ENCODE measurements at places on chromosomes 6 and 20.

GRCh38 chr6:128605961-128606360 is 85.6 kb upstream of the PTPRK start:
- DNase-seq: no peak

- DNase-seq: no peak
Observed at GRCh38 chr20:63587776-63588591, 13.9 kb upstream of the HELZ2 start.

- no peak for DNase-seq
Observed at GRCh38 chr6:84455511-84456029, 228.1 kb upstream of the CEP162 start.

- no peak for DNase-seq
Observed at GRCh38 chr6:74000666-74001490, 304.9 kb downstream of the CD109 start.

DNA sequence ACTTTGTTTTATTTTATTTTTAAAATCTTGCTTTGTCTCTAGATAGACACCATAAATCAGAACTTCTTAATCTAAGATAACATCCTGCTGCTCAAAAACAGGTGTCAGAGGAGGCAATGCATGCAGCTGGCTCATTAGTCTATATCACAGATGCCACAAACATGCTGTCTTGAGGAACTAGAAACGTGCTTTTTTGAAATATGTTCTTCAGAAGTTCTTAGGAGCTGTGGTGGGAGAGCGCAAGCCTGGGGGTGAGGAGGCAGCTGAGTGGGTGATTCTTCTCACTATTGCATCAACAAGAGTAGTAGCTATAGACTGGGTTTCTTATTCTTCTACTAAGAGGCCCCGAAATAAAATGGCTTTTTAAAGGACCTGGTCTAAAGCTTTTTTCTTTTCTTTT is 23.4 kb downstream of the IL22RA2 start:
- no peak for DNase-seq

GRCh38 chr20:62831361-62831788 is 14.5 kb downstream of the COL9A3 start:
- no peak for DNase-seq

DNA sequence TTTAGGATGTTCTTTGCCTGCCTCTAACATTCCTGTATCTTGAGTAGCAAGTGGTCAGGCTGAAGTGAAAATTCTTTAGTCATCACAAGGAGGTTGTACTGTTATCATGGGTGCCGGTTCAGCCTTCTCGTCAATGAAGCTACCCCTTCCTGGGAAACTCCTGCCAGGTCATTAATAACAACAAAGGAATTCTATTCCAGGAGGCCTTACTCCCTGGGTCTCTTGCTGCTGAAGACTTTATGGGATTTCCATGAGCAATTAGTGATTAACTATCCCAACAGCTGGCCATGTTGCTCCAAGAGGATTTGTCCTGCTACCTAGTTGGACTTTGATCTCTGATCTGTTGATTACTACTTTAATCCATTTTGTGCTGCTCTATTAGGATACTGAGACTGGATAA is 62.7 kb upstream of the ELOVL5 start:
- DNase-seq: no peak

DNA sequence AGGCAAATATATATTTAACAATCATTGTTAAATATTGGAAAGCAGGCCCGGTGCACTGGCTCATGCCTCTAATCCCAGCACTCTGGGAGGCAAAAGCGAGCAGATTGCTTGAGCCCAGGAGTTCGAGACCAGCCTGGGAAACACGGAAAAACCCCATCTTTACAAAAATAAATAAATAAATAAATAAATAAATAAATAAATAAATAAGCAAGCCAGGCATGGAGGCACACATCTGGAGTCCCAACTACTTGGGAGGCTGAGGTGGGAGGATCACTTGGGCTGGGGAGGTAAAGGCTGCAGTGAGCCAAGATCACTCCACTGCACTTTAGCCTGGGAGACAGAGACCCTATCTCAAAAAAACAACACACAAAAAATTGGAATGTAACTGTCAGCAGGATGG is 53.7 kb downstream of the ZFP64 start:
- DNase-seq: no peak

DNA sequence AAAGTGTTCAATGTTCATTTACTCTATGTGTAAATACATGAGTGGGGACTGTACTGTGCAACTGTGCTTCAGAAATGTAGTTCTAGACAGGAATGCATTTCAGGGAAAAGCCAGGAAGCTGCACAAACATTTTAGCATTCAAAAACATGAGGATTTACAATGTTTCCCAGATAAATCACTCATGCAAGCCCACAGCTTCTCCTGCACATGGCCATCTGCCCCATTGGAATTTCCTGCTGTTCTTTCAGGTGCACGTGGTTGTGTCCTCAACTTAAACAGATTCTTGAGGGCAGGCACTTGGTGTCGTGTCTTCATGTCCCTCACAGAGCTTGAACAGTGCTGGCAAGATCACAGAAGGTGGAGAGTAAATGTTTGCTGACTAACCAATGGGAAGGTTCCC is 101.5 kb downstream of the UNC5CL start:
- no peak for DNase-seq

DNA sequence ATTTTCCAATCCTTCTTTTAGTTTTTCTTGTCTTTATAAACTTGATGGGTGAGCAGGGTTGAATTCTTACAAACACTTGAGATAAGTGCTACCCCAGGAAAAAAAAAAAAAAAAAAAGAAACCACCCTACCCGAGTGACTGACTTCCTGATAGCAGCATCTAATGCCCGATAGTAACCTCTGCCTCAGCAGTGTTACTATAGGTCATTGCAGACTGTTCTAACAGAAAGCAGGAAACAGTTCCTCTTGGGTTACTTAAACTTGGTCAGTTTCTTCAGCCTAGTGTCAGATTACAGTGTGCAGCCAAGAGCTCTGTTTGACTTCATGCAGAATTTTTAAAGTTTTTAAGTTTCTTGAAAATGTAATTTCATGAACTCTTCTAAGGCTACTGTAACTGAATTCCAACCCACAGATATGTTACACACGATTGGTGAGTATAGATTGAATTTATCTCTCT is 2.1 kb downstream of the MYLIP start:
- no peak for DNase-seq

DNA sequence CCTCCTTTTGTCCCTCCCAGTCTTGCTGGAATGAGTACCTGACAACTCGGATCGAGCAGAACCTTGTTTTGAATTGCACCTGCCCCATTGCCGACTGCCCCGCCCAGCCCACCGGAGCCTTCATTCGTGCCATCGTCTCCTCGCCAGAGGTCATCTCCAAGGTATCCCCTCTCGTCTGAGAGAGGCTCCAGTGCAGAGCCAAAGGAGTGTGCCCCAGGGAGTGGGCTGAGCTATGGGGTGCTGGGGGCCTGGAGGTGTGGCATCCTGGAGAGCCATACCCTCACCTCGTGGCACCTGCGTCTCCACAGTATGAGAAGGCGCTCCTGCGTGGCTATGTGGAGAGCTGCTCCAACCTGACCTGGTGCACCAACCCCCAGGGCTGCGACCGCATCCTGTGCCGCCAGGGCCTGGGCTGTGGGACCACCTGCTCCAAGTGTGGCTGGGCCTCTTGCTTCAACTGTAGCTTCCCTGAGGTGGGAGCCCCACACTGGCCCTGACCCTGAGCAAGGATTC is 8.8 kb downstream of the DNPH1 start:
- DNase-seq: no peak

DNA sequence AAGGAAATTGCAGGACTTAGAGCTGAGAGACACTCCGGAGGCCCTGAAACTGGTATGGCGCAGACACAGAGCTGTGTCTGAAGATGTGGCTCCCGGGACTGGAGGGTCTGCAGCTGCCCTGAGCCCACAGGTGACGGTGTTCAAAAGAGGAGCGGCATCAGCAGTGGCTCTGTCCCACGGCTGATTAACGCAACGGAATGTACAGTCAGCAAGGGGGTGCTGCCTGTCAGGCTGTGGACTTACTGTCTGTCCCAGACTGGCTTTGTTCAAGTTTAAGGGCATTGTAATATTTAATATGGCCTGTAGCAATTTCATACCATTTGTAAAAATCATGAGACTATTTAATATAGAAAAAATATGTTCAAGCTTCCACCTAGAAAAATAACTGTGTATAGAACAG is 228.0 kb upstream of the TAB2 start:
- no peak for DNase-seq

- DNase-seq: no peak
Observed at GRCh38 chr6:130223508-130223907, 757 bp upstream of the SAMD3 start.

- no peak for DNase-seq
Observed at GRCh38 chr6:20403766-20404640, 2.3 kb downstream of the E2F3 start.

All from esophagus squamous epithelium (tissue), 5 donors.